Renal cortical epithelial cell (primary cell): ENCODE measurements at places on chromosomes 7 and 10.

DNA sequence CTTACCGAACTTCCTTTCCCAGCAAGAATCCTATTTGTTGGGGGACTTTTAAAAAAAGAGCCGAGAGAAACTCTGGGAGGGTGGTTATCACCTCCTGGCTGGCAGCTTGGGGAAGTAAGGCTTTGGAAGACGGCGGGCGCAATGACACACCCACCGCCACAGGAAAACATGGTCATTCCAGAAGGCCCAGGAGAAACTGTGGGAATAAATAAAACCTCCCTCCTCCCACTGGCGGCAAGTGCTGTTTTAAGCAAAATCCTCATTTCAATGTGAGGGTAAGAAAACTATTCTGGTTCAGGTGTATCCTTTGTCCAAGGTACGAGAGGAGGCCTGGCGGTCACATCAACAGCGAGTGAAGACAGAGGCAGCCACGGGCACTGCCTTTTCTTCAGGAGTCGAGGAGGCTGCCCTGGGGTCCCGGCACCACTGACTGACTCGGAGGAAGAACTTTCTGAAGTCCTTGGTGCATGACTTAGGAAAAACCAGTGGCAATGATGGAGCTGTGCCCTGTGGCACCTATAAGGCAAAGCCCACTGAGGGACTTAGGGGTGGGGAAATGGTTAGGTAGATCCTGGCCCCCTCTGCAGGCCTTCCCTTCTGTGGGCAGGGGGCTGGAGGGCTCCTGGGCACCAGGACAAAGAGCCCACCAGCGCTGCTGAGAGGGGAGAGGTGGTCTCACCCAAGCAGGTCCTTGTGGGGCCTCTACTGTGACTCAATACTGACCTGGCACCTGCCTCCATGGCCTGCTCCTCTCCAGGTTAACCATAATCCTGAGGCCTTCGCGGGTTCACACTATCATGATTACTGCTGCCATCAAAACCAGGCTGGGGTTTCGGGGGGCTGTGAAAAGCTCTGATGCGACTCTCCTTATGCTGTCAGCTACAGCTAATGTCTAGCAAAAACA, 21.4 kb downstream of the DNAJB12 start:
- no peak for DNase-seq

DNA sequence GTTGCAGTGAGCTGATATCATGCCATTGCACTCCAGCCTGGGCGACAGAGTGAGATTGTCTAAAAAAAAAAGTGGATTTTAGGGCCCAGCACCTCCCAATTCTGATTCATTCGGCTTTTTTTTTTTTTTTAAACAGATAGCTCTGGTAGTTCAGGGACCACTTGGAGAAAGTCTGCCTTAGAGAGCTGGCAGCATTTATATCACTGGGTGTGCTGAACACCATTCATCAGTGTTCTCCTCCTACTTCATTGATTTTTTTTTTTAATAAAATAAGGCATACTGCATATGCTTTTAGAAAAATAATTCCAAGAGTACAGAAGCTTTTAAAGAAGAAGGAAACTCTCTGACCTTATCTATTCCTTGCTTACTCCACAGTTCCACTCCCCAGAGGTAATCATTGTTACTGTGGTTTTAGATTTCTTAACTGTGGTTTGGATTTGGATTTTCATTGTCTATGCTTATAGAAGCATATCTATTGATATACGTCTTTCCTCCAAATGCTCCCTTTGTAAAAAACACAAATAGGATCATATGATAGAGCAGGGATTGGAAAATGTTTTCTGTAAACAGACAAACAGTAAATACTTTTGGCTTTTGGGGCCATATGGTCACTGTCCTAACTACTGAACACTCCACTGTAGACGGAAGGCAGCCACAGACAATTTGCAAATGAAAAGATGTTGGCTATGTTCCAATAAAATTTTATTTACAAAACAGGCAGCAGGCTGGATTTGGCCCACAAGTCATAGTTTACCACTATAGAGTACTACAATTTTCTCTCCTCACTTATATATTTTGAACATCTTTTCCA, 21.1 kb upstream of the SAR1A start:
- DNase-seq = peak; percentile 81

GRCh38 chr10:47040041-47040491, 128.8 kb downstream of the PTPN20 start:
- no peak for DNase-seq

DNA sequence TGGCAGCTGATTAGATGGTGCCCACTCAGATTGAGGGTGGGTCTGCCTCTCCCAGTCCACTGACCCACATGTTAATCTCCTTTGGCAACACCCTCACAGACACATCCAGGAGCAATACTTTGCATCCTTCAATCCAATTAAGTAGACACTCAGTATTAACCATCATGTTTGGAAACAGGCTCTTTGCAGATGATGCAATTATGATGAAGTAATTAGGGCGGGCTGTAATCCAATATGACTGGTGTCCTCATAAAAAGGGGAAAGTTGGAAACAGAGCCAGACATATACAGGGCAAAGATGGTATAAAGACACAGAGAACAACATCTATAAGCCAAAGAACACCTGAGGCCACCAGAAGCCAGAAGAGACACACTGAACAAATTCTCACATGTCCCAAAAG, 658.6 kb downstream of the CCSER2 start:
- no peak for DNase-seq

- DNase-seq = no peak
Observed at GRCh38 chr10:59852670-59853069, 53.7 kb downstream of the CCDC6 start.

DNA sequence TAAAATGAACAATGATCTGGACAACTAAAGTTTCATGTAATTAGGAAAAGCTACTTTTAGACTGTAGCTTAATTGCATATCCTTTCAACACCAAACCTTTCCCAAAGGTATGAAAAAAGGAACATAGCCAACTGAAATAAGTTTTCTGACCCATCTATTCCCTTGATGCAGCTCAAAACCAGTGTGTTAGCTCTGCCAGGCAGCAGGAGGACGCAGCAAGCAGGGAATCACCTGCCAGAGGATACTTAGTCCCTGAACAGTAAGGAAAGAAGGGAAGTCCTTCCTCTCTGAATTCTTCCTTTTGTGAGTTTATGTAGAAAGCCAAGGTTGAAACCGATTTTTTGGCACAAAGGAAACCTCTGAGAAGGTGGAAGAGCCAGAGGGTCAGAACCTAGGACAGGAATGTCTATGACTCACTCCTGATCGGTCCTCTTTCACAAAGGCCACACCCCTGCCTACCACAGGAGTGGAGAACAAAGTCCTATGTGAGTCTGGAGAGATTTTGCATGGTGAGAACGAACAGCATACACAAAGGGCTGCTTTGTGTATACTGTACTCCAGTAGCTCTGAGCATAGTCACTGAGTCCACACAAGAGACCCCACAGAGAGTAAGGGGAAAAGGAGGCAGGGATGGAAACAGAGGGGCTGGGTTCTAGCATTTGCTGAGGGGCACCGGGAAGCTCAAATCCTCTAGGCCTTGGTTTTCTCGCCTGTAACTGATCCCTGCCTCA, 68.8 kb upstream of the GSDME start:
- peak; percentile 91 for DNase-seq

- peak; percentile 65 for DNase-seq
Observed at GRCh38 chr7:65269150-65269856, 104.4 kb upstream of the ZNF92 start.

GRCh38 chr10:125646311-125646710, 36.7 kb downstream of the TEX36 start:
- DNase-seq = no peak

DNA sequence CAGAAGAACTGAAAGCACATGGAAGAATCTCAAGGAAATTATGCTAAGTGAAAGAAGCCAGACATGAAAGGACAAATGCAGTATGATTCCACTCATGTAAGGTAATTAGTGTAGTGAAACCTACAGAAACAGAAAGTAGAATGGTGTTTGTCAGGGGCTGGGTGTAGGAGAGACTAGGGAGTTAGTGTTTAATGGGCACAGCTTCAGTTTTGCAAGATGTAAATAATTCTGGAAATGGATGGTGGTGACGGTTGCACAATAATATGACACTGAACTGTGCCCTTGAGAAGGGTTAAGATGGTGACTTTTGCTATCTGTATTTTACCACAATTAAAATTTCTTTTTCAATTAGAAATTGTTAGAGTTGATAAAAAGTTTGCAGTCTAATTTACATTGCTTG, 157.3 kb upstream of the ADCY1 start:
- DNase-seq = no peak

GRCh38 chr7:129902788-129903422, 49.9 kb downstream of the UBE2H start:
- DNase-seq = no peak

GRCh38 chr7:128738570-128739047, 550 bp upstream of the CALU start:
- DNase-seq = no peak

- no peak for DNase-seq
Observed at GRCh38 chr7:138400400-138400886, 59.6 kb upstream of the TRIM24 start.

GRCh38 chr10:102654566-102654965, 10.3 kb downstream of the TRIM8 start:
- no peak for DNase-seq

GRCh38 chr7:136251826-136252225, 274.7 kb upstream of the MTPN start:
- DNase-seq = no peak

DNA sequence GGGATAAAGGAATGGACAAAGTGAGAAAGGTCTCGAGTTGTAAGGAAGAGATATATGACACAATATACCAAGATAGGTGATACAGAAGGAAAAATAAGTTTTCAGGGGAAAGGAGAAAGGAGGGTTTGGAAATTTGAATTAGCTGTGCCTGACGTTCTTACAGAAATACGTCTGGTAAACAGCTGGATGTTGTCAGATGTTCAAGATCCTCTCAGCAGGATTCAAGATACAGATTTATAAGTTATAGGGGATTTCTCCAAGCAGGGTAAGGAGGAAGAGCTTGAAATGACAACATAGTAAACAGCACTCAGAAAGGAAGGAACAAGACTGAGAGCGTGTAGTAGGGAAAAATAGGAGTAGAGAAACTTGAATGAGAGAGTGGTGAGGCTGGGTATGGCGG, 1184.1 kb downstream of the TYW1 start:
- DNase-seq = no peak

DNA sequence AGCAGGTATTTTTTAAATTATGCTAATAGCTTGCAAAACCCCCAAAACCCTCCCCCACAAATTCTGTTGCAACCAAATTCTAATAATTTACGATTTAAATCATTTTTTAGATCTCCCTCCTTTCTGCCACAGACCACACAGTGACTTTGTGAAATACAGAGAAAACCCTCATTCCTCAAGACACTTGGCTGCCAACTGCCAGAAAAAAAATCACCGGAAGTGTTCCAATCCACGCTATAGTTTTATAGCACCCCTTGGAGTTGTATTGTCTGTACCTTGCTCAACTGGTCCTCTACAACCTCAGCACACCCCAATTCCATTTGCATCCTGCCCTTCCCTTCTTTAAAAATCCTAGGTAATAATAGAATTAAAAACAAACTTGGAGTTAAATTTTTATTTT, 560.1 kb downstream of the PARD3 start:
- no peak for DNase-seq

DNA sequence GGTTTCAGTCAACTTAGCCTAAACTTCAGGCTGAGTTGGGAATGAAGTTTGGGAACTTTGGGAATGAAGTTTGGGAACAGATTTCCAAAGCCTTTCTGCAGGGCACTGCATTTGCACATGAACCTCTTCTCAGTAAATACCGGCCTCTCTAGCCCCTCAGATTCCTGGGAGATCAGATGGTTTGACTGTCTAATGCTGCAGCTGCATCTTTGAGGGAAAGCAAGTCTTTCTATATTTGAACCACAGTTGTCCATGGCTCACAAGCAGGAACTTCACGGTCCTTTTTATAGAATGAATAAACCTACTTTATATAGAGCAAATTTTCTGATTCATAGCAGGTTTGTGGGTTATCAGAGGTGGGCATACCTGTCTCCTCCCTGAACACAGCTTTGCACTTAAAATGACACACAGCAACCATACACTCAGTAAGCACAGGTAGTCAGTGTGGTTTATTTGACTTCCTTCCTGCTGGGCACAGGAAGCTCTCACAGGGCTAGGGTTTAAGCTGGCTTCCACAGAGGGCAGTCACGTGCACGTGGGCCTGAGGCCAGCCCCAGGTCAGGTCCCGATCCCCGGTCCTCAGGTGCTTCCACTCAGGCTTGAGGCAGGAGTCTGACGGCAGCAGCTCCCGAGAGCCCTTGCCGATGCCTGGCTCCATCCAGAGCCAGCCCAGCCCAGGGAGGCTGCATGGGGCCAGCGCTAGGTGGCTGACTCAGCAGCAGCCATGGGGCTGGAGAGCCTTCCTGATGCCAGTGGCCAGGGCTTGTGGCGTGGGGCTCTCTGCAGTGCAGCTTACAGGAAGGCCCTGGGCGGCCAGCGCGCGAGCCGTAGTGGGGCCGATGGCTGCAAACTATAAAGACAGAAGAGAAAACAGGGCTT, 12.8 kb upstream of the MMP21 start:
- DNase-seq = no peak

GRCh38 chr7:80098795-80099194, 35.8 kb upstream of the GNAI1 start:
- DNase-seq = no peak

DNA sequence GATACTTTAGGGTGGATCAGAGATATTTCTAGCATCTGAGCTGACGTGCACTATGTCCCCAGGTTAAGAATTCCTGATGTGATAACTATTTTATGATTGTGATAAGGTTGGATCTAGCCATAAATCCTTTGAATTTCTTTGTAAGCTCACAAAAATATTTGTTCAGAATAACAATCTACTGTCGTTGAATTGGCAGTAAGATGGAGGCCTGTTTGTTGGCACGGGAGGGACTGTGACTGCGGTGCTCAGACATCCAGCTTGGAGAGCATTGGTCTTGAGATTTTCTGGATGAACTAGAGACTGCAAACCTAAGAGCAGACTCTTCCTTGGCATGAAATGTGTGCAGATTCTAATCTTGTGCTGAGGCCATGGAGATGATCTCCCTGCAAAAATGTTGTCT, 131.1 kb downstream of the LRRC4 start:
- no peak for DNase-seq

DNA sequence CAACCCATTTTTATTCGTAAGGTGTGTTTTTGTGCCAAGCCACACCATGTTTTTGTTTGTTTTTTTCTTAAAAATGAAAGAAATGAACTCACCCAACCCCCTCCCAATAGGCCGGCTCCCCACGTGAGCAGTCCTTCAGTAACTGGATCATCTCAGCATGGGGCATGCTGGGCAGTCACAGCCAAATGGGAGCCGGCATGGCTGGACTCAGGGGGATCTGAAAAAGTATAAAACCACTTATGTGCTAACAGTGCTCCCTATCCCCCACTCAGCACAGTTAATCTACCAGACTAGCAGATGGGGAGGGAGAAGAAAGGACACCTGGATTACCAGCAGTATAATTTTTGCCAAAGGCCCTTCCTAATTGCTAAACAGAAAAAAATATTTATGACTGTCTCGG, 39.3 kb downstream of the BAZ1B start:
- no peak for DNase-seq

GRCh38 chr10:78712147-78712546, 356.6 kb upstream of the ZMIZ1 start:
- no peak for DNase-seq

- no peak for DNase-seq
Observed at GRCh38 chr7:47515305-47515834, 66.5 kb downstream of the TNS3 start.
